ENCODE measurements at places on chromosomes 3 and 15.

- DNase-seq, result no peak
- H3K36me3 ChIP-seq, result no peaks in the 10 kb centered on the region
- H3K27ac ChIP-seq, result no peak overlapping the region
- H3K4me3 ChIP-seq, result no peak overlapping the region
- H3K4me1 ChIP-seq, result no peaks in the 10 kb centered on the region
- no peaks in the 10 kb centered on the region for H3K27me3 ChIP-seq
These were observed 82.0 kb downstream of the TIGIT start for GRCh38 chr3:114375608-114376421.

GRCh38 chr15:77502379-77503095 is 81.8 kb downstream of the HMG20A start:
- no peak overlapping the region for H3K27ac ChIP-seq
- no peaks in the 10 kb centered on the region for H3K4me1 ChIP-seq
- no peaks in the 10 kb centered on the region for H3K27me3 ChIP-seq
- no peak overlapping the region for H3K4me3 ChIP-seq
- no peak for DNase-seq

- no peak overlapping the region for H3K27ac ChIP-seq
These were observed 21.3 kb downstream of the IGF1R start for GRCh38 chr15:98669638-98670037.

DNA sequence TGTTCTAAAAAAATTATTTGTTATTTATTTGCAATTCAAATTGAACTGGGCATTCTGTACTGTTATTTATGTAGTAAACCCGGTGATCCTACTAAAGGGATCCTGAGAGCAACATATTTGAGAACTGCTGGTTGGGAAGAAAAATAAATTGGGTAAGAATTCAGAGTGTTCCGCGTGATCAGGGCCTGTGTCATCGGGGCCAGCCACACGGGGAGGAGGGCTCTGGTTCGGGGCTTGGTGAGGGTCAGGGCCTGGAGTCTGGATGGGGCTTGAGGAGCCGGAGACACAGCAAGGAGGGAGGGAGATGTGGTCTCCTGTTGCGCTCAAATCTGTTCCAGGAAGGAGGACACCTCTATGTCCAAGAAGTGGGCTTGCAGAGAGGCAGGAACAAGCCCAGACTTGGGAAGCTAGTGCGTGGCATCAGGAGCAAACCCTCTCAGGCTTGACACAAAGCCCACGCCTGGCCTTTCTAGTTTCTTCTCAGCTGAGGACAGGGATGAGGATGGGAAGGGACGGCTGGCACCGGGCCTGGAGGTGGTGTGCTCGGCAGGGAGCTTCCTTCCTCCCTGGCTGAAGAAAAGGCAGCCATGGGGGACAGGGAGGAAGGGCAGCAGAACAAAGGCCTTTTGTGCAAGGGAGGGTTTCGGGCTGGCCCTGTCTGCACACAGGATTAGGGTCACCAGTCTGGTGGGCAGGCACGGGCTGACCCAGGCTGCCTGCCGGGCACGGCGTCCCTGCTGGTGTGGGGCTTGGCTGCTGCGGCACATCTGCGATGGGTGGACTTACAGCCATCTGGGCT is 22.9 kb upstream of the FBLN2 start:
- H3K4me3 ChIP-seq, result no peak overlapping the region
- no peaks in the 10 kb centered on the region for H3K36me3 ChIP-seq
- H3K27me3 ChIP-seq, result no peaks in the 10 kb centered on the region
- H3K4me1 ChIP-seq, result no peaks in the 10 kb centered on the region
- H3K27ac ChIP-seq, result no peak overlapping the region

DNA sequence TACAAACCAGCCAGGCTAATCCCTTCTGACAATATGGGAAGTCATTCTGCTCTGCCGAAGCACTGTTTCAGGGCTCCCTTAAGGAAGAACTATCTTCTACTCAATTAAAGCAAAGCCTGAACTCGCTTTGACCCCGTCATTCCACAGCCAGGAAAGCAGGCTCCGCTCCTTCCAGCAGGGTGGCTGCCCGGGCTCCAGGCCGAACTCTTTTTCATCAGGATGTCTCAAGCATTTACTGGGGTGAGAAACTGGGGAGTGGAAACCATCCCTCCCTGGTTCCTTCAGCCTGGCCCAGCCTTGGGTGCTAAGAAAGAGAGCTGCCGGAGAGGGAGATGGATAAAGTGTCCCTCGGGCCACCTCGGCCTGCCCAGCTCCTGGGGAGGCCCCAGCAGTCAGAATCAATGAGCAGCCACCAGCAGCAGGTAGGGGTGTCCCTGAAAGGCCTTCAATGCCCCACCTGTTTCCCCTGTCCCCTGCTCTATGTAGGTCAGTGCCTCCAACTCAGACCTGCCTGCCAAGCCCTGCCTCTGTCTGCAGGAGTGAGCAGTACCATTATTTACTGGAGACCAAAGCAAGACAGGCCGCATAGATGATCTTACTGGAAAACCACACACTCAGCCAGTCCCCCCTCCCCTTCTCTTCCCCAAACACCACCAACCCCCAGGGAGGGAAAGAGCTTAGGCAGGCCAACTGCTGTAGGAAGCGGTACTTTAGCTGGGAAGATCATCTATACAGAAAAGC is 225.6 kb upstream of the TLE3 start:
- no peak for DNase-seq
- H3K36me3 ChIP-seq, result no peaks in the 10 kb centered on the region
- H3K27ac ChIP-seq, result no peak overlapping the region

- peak; percentile 11 for DNase-seq
- no peak overlapping the region for H3K27ac ChIP-seq
- no peaks in the 10 kb centered on the region for H3K36me3 ChIP-seq
- H3K4me1 ChIP-seq, result peaks cover 36% of the 10 kb centered on the region
- no peaks in the 10 kb centered on the region for H3K27me3 ChIP-seq
These were observed 17.7 kb downstream of the FRMD4B start for GRCh38 chr3:69368129-69368741.

- no peak overlapping the region for H3K4me3 ChIP-seq
- no peak overlapping the region for H3K27ac ChIP-seq
- H3K4me1 ChIP-seq, result no peaks in the 10 kb centered on the region
- peak; percentile 27 for DNase-seq
- no peaks in the 10 kb centered on the region for H3K27me3 ChIP-seq
These were observed 20.3 kb upstream of the CSPG4 start for GRCh38 chr15:75732809-75733451.

GRCh38 chr3:171358181-171358880 is 101.9 kb downstream of the TNIK start:
- no peaks in the 10 kb centered on the region for H3K27me3 ChIP-seq
- no peak for DNase-seq
- H3K36me3 ChIP-seq, result no peaks in the 10 kb centered on the region
- peaks cover 8% of the 10 kb centered on the region for H3K4me1 ChIP-seq
- no peak overlapping the region for H3K4me3 ChIP-seq

GRCh38 chr15:58537033-58537432 is 105.2 kb downstream of the LIPC start:
- no peak overlapping the region for H3K27ac ChIP-seq
- no peaks in the 10 kb centered on the region for H3K4me1 ChIP-seq
- no peaks in the 10 kb centered on the region for H3K27me3 ChIP-seq
- DNase-seq, result no peak

DNA sequence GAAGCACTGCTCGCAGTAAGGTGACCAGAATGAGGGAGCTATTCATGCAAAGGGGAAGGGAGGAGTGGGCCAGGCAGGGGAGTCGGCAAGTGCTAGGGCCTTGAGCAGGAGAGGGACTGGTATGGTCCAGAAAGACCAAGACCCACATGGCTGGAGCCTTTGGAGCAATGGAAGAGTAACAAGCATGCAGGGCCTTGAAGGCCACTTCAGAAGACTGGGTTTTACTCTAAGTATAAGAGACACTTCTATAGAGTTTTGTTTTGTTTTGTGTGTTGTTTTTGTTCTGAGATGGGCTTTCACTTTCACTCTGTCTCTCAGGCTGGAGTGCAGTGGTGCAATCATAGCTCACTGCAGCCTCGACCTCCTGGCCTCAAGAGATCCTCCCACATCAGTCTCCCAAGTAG is 42.0 kb downstream of the BFSP2 start:
- H3K4me1 ChIP-seq, result peaks cover 13% of the 10 kb centered on the region
- DNase-seq, result no peak
- H3K27me3 ChIP-seq, result no peaks in the 10 kb centered on the region
- H3K27ac ChIP-seq, result peak overlapping the region; percentile 36
- no peaks in the 10 kb centered on the region for H3K36me3 ChIP-seq

- no peak for DNase-seq
- H3K4me1 ChIP-seq, result no peaks in the 10 kb centered on the region
- H3K36me3 ChIP-seq, result no peaks in the 10 kb centered on the region
- H3K4me3 ChIP-seq, result no peak overlapping the region
These were observed 32.8 kb downstream of the GABRA5 start for GRCh38 chr15:26899658-26900057.
